ENCODE measurements at places on chromosomes 2 and 18.
A peak's percentile ranks its signal among the peaks of the same experiment; 100 is the strongest.

DNA sequence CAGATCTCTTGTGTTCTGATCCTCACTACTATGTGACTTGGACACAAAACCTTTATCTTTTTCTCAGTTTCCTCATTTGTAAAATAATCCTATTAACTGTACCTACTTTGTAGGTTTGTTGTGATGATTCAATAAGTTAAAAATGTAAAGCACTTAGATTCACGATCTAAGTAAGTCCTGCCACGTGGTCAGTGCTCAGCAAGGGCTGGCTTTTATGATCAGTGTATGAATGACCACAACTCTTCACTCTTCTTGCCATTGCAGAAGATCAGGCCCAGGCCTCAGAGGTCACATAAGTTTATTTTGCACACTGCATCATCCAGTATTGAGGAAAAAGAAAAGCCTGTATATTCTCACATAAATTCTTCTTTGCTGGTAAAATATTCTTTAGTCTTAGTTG is 1192.5 kb upstream of the ACVR2A start:
- DNase-seq: no peak

- no peak for DNase-seq
These were observed 128.6 kb downstream of the MSTN start for GRCh38 chr2:189933911-189934399.

DNA sequence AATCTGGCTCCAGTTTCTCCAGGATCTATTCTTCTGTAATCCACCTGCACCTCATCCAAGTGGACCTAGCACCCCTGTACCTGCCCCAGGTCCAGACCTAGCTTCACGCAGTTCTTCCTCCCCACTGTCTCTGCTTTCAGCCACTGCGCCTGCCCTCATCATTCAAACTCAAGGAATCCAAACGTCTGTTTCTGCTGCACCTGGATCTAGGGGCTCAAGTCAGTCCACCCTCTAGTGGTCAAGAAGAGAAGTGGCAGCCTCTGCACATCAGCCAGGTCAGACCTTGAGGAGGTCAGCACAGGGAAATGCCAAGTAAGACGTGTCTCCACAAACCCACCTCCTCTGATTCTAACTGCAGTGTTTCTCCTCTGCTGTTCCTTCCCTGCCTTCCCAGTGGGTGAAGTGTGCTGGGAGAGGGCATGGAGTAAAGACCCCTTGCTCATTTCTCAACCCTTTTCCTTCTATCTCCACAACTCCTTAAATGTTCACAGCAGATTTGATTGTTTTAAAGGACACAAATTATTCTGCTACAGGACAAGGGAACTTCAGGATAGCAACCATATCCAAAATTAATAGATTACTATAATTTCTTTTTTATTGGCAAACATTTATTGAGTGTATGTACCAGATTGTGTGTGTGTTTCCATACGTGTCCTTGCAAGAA is 8.6 kb upstream of the RNF152 start:
- DNase-seq: peak; percentile 58

- DNase-seq: no peak
These were observed 18.2 kb downstream of the NRP2 start for GRCh38 chr2:205700331-205701132.

GRCh38 chr2:5915881-5916310 is 223.7 kb downstream of the SOX11 start:
- peak; percentile 9 for DNase-seq

GRCh38 chr2:121890041-121890440 is 134.6 kb downstream of the TSN start:
- DNase-seq: no peak

DNA sequence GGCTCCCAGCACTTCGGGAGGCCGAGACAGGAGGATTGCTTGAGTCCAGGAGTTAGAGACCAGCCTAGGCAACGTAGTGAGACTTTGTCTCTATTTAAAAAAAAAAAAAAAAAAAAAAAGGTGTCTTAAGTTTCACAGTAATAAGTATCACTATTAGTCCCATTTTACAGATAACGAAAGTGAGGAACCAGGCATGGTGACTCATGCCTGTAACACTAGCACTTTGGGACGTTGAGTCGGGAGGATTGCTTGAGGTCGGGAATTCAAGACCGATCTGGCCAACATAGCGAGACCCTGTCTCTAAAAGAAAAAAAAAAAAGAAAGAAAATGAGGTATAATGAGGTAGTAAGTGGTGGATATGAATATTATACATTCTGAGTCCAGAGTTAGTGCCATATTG is 2.5 kb downstream of the KCNJ13 start:
- no peak for DNase-seq

- DNase-seq: no peak
These were observed 113.0 kb downstream of the KCNF1 start for GRCh38 chr2:11024687-11025086.

DNA sequence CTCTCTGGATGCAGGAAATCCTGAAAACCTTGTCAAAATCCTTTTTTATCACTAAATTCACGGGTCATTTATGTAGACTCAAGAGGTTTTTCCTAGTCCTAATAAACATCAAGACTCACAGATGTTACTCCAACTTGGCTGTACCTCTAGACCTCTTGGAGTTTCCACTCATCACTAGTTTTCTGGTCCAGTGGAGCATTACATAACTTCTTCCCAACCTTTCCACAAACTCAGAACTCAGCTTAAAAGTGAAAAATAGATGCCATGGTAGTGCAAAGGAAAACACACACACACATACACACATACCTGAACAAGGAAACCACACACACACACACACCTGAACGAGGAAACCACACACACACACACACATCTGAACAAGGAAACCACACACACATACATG is 807.2 kb downstream of the LRP1B start:
- no peak for DNase-seq

GRCh38 chr2:98445177-98445682 is 572 bp downstream of the INPP4A start:
- no peak for DNase-seq

GRCh38 chr2:136935119-136935518 is 169.8 kb downstream of the THSD7B start:
- DNase-seq: no peak

- DNase-seq: no peak
These were observed 85.6 kb upstream of the ETAA1 start for GRCh38 chr2:67311536-67311935.

GRCh38 chr2:56871644-56872043 is 687.9 kb downstream of the CCDC85A start:
- no peak for DNase-seq

GRCh38 chr18:51447351-51448342 is 250.2 kb upstream of the MEX3C start:
- no peak for DNase-seq

- DNase-seq: no peak
These were observed 251.3 kb downstream of the ANAPC1 start for GRCh38 chr2:111632661-111633060.

DNA sequence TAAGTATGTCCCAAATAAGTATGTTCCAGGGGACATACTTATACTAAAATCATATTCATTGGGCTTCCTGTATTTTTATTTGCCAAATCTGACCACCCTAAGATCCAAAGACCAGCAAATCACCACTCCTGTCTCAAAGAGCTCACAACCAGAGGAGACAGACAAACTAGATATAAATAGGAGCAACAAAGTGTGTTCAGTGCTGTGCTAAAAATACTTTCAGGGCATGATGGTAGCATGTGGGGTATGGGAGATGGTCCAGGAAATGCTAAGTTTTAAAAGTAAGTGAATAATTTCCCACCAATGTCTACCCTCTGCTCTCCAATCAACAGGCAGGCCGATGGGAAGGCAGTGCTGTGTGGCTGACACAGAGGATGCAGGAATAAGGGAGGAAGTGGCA is 87.1 kb downstream of the C1QL2 start:
- no peak for DNase-seq

DNA sequence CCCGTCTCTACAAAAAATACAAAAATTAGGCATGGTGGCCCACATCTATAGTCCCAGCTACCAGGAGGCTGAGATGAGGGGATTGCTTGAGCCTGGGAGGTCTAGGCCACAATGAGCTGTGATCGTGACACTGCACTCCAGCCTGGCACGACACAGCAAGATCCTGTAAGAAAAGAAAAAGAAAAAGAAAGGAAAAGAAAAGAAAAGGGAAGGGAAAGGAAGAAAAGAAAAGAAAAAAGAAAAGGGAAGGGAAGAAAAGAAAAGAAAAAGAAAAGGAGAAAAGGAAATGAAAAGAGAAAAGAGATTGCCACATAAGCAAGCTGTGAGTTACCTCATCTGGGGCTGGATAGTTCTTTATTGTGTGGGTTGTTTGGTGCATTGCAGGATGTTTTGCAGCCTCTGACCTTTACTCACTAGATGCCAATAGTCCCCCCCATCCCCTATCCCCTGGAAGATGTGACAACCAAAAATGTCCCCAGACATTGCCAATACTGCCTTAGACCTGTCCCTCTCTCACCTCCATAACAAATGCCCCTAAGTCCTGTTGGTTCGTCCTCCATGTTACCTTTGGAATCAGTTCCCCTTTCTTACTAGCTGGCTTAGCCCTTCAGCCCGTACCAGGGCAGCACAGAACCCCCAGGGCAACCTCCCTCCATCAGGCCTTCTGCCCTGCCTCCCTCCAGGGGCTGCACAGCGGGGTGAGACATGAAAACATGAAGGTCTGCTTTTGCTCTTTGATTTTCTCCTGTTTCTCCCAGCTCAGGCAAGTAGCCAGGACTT is 8.9 kb downstream of the ASPRV1 start:
- DNase-seq: no peak

DNA sequence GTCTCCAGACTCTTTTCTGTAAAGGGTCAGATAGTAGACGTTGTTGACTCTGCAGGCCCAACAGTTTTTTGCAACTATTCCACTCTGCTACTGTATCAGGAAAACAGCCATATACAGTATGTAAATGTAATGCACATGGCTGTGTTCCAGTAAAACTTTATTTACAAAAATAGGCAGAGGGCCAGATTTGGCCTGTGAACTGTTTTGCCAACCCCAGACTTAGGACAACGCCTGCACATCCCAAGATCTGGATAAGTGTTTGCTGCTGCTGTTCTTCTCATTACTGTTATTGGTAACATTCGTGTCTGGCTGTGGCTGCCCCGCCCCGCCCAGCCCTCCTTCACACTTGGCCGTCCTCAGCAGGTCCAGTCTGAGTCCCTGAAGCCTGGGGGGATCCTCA is 94.6 kb upstream of the MCFD2 start:
- DNase-seq: no peak

- no peak for DNase-seq
These were observed 2.4 kb downstream of the SKA1 start for GRCh38 chr18:50377061-50377798.

GRCh38 chr2:42928692-42929545 is 136.5 kb upstream of the HAAO start:
- peak; percentile 70 for DNase-seq

GRCh38 chr18:7755753-7756475 is 188.8 kb downstream of the PTPRM start:
- DNase-seq: no peak

DNA sequence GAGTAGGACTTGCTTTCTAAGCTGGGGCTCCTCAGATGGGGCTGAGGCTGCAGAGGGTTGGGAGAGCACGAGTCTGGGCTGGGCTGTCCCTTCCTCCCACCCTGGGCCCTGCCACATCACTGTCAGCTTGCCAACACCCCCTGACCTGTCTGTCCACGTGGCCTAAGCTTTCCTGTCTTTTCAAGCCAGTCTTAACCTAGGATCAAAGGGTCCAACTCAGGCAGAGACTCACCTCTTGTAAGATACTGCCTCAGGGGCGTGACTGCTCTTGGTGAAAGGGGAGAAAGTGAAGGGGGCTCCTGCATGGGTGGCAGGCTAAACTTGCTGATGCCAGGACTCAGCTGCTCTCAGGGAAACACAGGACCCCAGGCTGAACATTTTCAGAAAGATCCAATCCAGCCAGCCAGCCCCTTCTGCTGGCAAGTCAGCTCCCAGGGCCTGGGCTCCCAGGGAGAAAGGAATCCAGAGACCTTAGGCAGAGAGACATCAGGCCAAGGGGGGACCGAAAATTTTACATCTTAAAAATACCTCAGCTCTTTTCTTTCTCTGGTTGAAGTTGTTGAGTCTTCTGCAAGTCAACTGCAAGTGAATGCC is 144.2 kb upstream of the ID2 start:
- DNase-seq: no peak

GRCh38 chr2:149167001-149167780 is 128.7 kb downstream of the LYPD6B start:
- DNase-seq: no peak

DNA sequence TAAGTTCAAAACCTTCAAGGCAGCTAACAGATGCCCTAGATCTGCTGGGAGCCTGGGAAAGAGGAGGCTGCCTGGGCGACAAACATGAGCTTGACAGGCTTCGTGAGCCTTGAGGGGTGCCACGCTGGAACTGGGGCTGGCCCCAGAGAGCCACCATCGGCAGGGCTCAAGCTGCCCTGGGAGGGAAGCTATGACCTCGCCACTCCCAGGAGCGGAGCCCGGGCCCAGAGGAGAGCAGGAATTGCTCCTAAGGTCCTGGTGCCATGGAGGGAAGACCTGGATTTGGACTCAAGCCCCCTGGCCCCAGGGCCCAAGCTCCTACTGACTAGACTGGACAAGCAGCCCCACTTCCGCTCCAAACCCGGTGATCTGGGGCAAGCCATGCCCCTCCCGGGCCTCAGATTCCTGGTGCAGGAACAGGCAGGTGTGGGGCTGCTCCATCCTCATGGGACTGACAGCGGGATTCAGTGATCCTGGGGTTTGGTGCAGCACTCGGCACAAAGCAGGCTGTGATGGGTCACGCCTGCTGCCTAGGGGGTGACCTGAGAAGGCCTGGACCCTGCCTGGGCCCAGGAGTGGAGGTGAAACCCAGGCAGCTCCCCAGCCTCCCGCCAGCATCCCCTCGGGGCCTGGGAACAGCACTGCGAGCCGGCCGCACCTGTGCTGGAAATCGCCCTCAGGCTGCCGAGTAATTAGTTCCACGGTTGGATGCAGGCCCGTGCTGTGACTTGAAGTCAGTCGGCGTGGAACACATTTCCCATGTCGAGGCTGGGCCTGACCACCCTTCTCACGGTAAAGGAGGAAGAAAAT is 246.9 kb downstream of the NDUFA10 start:
- DNase-seq: no peak

GRCh38 chr2:38415023-38415422 is 38.0 kb upstream of the ATL2 start:
- DNase-seq: no peak

DNA sequence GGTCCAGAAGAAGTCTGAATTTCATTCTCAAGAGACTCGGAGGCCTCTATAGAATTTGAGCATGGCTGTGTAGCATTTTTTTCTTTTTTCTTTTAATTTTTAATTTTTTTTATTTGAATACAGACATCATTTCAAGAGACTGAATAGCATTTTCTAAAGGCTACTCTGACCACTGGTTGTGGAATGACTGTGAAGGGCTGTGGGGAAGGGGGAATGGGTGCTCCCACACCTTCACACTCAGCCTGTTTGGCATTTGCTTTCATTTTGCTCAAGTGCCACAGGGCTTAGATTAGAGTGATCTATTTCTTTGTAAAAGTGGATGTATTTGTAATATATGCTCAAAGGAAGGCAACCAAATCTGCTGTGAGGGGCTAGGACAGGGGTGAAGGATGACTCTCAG is 142.0 kb upstream of the SPOPL start:
- no peak for DNase-seq

DNA sequence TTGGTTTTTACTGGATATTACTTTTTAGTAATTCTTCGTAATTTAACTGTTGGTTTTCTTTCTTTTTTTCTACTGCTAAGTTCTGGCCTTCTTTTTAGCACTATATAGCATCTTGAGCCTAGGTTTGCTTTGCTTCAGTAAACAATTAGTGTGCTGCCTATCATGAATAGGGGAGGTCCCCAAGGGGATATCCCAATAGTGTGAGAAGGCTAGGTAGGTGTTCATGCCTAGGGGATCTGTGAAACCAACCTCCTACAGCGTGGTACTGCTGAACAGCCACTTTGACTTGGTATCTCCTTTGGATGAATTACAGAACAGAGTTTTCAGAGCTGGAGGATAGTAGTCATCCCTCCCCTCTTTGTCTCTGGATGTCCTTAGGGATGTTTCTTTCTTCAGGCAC is 310.2 kb upstream of the HNMT start:
- DNase-seq: no peak
